OCI-M1 (cell line): ENCODE measurements at places on chromosomes 11 and 22.

DNA sequence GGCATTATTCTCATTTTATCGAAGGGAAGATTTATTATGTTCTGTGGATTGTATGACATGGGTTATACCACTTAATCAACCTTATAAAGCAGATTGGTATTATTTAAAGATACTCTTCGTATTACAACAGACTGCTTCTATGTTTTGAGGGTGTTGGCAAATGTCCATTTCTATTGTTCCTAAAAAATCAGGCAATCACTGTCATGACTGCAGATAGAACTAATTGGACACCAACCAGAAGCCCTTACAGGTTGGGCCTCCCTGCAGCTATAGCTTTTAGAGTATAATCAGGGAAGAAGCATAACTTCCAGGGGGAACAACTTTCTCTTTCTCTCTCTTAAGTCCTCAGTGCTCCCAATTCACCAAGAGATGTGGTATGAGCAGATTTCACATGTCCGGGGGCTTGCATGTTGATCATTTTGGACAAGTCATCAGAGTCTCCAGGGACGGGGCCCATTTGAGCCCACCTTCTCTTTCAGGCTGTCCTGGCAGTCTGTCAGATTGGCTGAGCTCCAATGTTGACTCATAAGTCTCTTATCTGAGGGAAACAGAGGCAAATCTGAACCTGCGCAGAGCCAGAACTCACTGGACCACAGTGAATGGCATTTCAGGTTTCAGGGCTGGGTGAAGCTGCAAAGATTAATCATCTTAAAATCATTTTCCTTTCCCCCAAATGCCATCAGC, 264.0 kb upstream of the CCDC90B start:
- peak; percentile 32 for DNase-seq

GRCh38 chr11:124170801-124171586, 12.2 kb upstream of the OR10D3 start:
- DNase-seq, result no peak

DNA sequence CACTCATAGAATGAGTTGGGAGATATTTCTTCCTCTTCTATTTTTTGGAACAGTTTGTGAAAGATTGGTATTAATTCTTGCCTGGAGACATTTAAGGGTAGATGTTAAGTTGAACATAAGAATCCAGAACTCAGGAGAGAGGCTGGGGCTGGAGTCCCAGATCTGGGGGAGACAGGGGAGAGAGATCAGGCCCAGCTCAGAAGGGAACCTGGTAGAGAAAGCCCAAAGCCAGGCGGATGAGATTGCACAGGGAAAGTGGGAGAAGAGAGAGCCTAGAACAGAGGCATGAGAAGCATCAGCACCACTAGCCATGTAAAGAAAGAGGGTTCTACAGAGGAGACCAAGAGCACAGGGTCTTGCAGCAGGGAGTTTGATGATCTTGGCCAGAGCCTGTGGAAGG, 13.0 kb upstream of the GNAZ start:
- DNase-seq, result no peak

DNA sequence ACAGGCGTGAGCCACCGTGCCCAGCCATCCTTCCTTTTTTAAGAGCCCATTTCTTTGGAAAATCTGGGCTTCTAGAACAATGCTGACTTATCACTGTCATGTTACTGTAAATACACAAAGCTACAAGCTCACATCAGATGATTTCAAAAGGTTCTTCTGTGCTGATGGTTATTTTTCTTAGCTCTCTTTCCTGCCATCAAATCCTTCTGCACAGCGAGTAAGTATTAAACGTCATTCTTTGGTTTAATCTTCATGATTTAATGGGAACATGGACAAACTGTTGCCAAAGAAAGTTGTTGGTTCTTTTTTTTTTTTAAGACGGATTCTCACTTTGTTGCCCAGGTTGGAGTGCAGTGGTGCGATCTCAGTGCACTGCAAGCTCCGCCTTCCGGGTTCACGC, 43.3 kb upstream of the NUP50 start:
- DNase-seq, result no peak

GRCh38 chr11:123179586-123179985, 15.5 kb downstream of the CLMP start:
- DNase-seq, result no peak

DNA sequence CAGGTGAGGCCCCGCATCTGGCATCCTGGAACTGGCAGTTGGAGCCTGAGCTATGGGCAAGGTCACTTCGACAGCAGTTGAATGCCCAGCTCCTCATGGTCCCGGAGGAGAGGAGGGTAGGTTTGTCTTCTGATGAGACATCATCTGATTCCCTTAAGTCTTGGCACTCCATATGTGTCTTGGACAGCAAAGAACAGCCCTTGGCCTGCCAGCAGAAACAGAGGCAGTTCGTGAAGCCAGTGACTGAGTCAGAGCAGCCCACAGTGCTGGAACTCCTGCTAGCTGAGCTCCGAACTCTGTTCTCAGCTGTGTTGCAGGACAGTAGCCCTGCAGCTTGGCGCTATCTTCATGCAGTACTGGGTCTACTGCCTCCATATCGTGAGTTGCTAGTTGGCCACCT, 1.0 kb downstream of the DNHD1 start:
- no peak for DNase-seq

GRCh38 chr11:59528711-59529110, 17.4 kb downstream of the OR4D9 start:
- no peak for DNase-seq

GRCh38 chr22:19874307-19875060, 19.8 kb upstream of the GNB1L start:
- no peak for DNase-seq

- no peak for DNase-seq
Measured at GRCh38 chr11:45674481-45675190, 9.2 kb upstream of the CHST1 start.

DNA sequence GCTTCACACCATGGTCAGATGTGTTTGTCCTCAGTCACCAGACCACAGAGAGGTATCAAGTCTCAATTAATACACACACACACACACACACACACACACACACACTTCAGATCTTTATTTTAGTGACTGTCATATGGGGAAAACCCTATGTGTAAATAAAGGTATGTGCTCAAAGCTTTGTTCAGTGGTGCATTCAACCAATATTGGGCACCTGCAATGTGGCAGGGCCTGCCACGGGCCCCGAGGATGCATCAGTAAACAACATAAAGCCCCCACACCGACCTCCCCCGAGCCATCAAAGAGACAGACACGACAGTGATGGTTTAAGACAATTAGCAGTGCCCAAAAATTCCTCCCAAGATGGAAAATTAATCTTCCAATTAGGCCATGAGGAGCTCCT, 51.6 kb downstream of the SHANK2 start:
- no peak for DNase-seq

GRCh38 chr11:88414981-88415413, 77.5 kb upstream of the CTSC start:
- DNase-seq, result peak; percentile 82

DNA sequence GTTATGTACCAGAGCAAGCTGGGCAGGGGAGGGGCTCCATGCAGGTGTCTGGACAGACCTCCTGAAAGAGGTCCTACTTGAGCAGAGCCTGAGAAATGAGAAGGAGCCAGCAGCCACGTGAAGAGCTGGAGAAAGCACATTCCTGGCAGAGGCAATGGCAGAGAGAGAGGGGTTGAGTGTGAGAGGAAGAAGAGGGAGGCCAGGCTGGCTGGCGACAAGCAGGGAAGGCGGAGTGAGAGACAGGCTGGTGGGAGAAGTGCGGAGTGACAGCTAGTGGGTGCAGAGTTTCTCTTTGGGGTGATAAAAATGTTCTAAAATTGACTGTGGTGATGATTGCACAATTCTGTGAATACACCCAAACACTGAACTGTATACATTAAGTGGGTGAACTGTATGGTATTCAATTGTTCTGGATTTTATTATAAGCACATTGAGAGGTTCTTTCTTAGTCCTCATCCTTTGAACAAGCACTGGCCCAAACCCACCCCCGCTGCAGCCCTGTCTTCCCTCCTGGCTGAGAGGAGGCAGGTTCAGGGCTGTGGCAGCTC, 29.4 kb downstream of the RPL27A start:
- no peak for DNase-seq

DNA sequence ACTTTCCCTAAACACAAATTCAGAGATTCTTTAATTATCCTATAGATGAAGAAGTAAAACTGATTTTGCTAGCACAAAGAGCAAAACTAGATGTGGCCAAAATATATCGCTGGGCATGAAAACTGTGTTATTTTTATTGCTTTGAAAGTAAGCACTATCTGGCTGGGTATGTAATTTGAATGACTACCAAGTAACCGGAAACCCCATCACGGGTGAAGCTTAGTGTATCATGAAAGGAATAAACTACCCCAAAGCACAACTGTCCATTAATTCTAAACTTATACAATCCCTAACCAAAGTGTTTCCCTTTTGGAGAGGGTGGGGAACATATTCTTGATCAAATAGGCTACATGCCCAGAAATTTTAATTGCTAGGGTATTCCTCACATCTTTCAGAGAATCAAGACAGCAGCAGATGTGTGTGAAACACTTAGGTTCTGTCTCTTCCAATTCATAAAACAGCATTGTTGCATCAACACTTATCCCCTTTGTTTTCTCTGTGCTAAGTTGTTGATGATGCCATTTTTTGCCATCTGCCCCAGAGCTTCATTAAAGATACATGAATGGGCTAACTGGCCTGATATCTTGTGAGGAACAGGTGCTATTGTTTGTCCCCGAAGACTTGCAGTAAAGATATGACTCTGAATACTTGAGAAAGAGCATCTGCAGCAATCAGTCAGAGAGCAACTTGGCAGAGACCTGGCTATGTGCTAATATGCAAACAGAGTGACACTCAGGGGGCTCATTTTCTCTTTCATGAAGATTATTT, 238.2 kb downstream of the SOX6 start:
- DNase-seq, result no peak

DNA sequence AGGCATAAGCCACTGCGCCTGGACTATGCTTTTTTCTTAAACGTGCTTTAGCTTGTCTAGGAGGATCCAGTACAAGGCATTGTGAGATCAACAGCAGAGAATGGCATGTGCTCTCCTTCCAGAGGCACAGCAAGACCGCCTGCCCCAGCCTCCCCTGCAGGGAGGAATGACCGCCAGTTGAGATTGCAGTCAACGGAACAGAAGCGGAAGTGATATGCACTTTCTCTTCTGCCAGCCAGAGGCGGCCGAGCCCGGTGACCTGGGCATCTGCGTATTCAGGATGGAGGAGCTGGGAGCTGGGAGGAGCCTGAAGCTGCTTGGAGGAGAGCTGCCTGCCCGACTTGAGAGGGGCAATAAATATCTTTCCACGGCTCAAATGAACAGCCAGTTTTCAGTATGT, 243.0 kb downstream of the CTTN start:
- peak; percentile 58 for DNase-seq

GRCh38 chr11:15622231-15622890, 507.6 kb downstream of the INSC start:
- DNase-seq, result no peak

DNA sequence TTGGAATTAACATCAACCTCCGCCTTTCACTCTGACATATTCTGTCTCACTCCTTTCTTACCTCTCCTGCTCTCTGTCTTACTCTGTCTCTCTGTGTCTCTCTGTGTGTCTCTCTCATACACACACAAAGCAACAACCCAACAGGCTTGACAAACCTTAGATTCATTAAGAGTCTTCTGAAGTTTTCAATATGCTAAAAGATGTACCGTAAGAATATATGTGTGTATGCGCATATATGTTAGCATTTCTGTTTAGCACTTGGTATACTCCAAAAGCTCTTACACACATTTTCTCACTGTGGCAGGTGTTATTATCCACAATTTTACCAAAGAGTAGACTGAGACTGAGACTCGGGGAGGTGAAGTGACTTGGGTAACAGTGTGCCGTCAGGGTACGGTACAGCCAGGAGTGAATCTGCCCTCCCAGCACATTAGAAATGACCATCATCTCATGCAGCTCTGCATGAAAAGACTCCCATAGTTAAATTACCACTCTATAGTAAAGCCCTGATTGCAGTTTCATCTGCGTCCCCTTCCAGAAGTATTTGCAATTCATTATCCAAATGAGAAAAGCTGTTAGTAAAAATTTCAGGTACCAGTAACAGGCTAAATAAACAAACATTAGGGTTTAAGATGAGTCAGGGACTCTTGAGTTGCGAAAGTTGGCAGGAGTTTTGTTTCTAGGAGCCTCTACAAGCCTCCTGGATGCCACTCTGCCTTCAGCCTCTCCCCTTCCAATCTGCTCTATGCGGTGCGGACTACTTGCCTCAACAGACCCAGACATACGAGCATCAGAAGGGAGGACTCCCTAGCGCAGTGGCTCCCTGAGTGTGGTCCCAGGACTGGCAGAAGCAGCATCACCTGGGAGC, 195.2 kb upstream of the TMEM45B start:
- DNase-seq, result no peak

DNA sequence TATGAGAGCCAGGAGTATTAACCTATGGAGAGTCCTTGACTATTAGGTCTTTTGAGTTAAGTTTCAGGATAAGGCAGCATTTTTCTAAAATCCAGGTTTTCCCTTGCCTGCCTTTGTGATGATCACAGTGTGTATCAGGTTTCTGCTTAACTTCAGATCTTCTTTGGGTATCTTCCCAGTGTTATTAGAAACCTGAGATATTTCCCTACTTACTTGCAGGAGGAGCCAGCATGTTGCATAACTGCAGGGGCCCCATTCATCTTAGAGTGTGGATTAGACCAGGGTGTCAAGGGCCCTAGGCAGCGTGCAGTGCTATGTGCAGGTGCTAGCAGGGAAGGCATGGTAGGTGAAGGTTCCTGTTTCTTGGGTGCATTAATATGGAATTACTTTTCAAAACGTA, 69.5 kb downstream of the ZNRF3 start:
- no peak for DNase-seq

DNA sequence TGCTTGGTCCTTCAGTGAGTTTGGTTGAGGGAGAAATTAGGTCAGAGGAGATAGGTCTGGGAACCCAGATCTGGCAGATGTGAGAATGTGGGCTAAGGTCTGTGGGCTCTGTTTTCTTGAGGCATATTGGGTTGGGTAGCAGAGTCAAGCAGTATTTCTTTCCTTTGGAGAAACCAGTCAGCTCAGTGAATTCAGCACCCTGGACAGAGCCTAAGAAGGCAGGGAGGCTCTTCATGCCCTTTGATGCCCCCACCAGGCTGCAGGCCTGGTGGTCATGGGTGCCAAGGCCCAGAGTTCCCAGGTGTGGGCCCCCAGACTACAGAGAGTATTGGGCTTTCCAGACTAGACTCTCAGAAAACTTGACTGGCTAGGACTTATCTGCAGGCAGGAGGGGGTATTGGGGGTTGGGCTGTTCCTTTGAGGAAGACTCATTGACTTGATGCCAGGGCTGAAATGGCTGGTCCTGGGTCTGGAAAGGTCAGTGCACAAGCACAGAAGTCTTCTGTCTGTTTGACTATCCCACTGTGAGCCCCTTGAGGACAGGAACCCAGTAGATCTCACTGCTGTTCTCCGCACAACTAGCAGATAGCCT, 45.3 kb upstream of the NECTIN1 start:
- peak; percentile 55 for DNase-seq

GRCh38 chr22:47001288-47001687, 238.8 kb downstream of the TBC1D22A start:
- DNase-seq, result no peak

GRCh38 chr11:119666061-119666460, 62.9 kb downstream of the NECTIN1 start:
- DNase-seq, result no peak

- DNase-seq, result no peak
Measured at GRCh38 chr11:76265771-76266241, 59.5 kb upstream of the WNT11 start.
